Midbrain (tissue), 1 donor: ENCODE measurements at places on chromosomes 3 and 15.
A peak's percentile ranks its signal among the peaks of the same experiment; 100 is the strongest.

GRCh38 chr15:72778796-72779195 is 4.8 kb downstream of the ADPGK start:
- DNase-seq = no peak

- DNase-seq = no peak
Observed at GRCh38 chr3:177169936-177170722, 27.2 kb downstream of the TBL1XR1 start.

DNA sequence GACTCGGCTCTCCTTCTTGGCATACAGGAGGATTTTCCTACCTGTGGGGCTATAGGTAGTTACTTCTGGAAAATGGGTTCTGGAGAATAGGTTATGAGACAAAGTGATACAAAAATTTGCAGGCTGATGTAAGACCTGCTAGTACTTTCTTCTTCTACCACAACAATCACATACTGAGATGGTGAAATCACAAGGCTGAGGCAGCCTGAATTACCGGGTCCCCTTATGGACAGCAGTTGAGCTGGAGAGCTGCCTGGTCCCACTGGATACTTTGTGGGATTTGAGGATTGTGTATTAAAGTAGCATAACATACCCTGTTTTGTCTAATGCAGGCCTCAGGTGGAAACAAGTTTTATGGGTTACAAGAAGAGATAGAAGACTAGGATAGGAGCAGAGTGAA is 86.5 kb upstream of the FAM98B start:
- DNase-seq = no peak

DNA sequence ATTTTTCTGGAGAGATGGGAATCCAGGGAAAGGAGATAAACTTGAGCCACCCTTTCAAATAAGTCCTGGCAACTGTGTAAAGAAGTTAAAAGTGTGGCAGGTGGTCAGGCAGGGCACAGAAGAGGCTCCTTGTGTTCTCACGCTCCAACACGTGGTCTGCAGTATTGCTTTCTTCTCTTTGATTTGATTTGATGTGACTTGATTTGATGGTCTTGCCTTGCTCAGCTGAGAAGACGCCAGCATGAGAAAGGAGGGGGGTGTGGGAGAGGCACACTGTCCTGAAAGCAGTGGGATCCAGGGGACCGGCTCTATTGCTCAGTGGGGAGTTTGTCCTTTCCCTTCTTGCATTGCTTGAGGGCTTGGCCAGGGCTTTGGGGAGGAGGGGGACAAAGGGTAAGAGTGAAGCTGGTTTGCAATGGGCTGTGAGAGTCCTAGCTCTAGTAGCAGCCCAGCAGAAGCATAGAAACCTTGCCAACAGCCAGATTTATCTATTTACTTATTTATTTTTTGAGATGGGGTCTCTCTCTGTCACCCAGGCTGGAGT is 25.7 kb upstream of the NEO1 start:
- no peak for DNase-seq

- peak; percentile 29 for DNase-seq
Observed at GRCh38 chr3:42014921-42015533, 53.1 kb upstream of the ULK4 start.

GRCh38 chr3:170368921-170369320 is 11.4 kb downstream of the SKIL start:
- DNase-seq = no peak

GRCh38 chr3:181691901-181692300 is 19.8 kb upstream of the SOX2 start:
- DNase-seq = no peak

- no peak for DNase-seq
Observed at GRCh38 chr3:3110299-3110630, at the start of gene IL5RA. Gene IL5RA (minus strand): TSS chr3:3110374. CDS start chr3:3104984, 5,390 bp downstream.

GRCh38 chr3:70729845-70730244 is 417.4 kb upstream of the MDFIC2 start:
- DNase-seq = no peak

DNA sequence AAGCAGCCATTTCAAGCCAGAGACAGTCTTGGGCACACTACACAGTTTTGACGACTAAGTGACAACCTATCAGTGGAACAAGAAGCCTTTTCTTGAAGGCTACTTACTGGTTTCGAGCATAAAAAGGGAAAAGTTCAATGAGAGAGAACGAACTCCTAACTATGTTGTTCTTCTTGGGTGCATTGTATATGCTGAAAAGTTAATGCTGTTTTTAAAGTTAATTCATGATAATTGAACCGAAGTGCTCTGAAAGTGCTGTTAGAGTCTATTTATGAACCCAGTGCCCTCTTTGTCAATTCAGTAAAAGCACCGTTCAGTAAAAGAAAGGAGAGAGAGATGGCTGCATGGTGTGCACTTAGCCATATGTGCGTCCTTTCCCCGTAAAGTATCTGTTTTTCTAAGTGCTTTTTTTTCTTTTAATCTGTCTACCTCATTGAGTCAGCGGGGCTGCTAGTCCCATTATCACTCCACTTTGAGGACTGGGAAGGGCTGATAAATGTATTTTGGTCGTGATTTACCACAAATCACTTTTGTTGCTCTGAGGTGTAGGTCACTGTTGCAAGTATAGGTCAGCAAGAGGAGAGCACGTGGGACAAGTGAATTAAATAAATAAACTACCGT is 380.7 kb upstream of the GOLIM4 start:
- DNase-seq = no peak

- DNase-seq = peak; percentile 25
Observed at GRCh38 chr3:100045696-100046095, 68.6 kb downstream of the FILIP1L start.

- no peak for DNase-seq
Observed at GRCh38 chr15:89806559-89807550, 7.8 kb downstream of the ANPEP start.

DNA sequence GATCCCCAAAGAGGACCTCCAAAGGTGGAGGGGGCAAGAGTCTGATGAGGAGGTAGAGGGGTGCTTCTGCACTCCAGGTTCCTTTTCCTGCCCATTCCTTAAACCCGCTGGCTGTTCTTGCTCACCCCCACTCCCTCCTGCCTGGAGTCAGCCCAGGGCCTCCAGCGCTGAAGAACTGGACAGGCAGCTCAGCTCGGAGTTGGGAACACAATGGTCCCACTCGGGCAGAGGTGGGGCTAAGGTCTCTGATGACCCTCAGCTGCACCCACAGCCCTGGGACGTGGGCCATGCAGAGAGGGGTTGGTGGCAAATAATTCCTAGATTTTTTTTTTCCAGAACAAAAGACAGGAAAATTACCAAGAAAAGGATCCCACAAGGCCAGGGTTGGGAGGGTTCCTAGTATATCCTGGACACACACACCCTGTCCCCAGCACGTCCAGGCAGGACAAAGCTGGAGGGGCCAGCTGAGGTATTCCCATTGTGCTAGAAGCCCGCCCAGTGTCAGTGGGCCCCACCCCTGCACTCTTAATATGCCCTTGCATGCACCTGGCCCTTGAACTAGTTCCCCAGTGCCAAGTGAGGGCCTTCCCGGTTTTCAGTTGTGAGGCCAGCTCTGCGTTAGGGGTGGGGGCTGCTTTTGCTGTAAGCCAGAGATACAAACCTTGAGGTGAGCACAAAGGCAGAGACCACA is 22.1 kb upstream of the IP6K2 start:
- DNase-seq = no peak

DNA sequence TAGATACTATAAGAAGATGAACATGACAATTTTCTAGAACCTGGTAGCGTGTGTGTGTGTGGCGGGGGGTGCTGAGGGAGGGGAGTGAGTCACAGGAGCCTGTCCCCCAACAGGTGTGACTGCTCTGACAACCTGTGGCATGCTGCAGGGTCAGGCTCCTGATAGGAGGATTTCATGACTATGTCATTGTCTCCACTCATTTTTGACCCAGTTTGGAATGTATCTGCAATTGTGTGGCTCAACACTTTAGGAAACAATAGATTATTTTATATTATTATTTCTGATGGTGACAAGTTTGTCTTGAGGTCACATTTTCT is 9.3 kb upstream of the VILL start:
- DNase-seq = no peak

GRCh38 chr15:68352401-68353062 is 75.0 kb downstream of the FEM1B start:
- DNase-seq = no peak

GRCh38 chr3:143478115-143478693 is 358.6 kb downstream of the CHST2 start:
- DNase-seq = no peak

DNA sequence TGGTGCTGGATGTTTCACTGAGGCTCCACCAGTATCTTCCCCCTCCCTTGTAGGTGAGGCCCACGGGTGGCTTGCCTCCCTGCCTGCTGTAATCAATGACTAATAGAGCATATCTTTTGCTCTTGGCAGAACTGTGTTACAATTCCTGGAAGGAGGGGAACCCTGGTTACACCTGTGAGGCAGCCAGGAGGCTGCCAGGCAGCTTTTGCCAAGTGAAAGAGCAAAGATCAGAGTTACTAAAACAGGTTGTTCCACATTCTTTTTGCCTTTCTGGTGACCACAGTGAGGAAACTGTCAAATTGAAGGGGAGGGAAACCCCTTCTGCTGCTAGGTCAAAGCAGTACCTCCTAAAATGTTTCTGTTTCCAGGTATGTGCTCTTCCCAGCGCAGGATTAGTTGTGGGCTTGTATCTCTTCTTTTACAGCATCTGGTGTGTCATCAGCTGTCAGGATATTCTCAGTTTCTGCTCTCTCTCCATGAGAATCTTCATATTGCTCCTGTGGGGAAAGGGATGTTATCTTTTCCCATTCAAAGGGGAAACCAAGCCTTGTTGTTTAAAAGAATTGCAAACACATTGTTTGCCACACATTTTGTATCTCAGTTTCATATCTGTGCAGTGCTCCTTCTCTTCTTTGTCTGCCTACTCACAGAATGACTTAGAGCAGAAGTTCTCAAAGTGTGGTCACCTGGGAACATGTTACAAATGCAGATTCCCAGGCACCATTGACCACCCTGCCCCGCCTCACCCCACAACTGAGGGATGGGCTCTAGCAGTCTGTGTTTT is 137.4 kb upstream of the UMPS start:
- no peak for DNase-seq

DNA sequence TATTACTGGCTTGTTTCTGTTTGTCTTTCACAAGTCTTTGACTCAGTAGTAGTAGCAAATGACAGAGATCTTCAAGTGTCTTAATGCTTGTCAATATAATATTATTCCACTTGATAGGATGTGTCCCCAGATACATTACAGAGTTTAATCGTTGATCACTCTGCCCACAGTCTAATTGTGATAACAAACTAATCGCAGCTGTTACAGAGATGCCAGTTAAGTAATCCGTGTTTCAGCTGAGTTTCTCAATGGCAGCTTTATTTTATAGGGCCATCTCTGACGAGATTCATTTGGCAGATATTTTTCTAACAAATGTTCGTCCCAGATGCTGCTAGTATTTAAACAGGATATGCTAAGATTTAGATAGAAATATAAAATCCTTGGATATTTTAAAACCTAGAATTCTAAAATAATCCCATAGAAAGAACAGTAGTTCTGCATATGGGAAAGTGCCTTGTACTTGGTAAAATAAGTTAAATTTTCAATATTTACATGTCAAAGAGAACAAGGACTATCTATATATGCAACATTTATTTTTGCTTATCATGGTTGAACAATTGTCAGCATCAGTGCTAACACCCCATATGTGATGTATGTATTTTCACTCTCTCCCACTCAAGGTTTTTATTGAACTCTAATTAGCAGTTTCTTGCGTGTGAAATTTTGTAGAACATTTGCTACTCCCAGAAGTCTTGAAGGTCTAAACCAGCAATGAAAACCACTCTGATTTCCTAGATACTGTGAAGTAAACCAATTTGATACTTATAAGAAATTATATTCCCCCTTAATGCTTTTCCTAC is 185.5 kb downstream of the MBNL1 start:
- no peak for DNase-seq

DNA sequence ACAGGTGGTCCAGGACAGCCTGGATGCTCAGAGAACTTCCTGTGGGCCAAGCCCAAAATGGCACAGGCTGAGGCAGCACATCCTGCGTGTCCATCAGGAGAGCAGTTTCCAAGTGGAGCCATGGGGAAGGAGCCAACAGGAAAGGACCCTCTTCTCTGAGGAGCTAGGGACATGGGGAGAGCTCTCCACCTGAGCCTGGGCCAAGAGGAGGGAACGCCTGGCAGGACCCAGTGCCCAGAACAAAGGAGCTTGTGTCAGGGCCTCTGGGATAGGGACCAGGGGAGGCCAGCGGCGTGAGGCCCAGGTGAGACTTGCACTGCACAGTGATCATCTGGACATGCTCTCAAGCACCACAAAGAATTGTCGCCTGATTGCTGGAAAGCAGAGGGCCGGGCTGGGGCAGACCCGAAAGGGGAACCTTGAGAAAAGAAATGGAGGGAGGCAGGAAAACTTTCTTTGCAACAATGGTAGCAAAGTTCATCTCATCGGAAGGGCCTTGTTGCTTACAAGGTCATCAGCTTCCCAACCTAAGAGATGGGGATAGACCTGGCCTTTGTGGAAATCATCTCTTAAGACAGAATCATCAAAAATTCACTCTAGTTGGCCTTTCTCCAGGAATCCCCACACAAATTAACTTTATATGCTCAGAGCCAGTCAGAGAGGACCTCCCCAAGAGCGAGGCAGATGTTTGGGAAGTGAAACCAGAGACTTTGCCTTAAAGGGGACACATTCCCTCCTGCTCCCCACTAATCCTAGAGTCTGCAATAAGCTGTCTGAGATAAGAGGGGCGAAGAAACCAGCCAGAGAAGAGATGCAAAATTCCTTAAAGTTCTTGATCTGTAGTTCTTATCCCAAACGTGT is 47.7 kb upstream of the HES1 start:
- no peak for DNase-seq

DNA sequence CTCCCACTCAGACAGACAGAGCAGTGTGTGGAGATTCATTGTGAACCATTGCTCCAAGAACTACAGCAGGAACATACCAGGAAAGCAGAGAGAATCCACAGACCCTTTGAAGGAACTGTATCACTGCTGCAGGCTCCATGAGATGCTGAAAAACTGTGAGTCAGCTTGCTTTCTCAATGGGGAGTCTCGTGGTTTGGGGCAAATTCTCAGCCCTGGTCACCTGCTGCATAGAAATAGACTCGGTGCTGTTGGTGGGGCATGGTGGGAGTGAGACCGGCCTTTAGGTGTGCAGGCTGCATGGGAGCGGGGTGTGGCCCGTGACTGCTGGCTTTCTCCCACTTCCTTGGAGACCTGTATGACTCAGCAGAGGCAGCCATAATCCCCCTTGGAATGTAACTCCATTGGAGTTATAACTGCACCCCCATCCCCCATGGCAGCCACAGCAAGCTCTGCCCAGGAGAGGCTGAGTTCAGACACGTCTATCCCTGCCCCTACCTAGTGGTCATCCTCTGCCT is 35.6 kb downstream of the ALCAM start:
- no peak for DNase-seq

- DNase-seq = no peak
Observed at GRCh38 chr3:73610493-73610892, 14.2 kb downstream of the PDZRN3 start.

DNA sequence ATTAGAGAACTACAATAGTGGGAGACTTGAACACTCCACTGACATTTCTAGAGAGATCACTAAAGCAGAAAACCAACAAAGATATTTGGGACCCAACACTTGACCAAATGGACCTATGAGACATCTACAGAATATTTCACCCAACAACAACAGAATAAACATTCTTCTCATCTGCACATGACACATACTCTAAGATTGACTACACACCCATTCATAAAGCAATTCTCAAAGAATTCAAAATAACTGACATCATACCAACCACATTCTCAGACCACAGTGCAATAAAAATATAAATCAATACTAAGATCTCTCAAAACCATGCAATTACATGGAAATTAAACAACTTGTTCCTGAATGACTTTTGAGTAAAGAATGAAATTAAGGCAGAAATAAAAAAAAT is 473.7 kb downstream of the LPP start:
- DNase-seq = no peak
